ENCODE measurements at places on chromosomes 6 and 20. TPM values are rescaled to one million over a fixed set of nuclear protein-coding genes. Genes with fewer than 3 reads are reported as not detected.

DNA sequence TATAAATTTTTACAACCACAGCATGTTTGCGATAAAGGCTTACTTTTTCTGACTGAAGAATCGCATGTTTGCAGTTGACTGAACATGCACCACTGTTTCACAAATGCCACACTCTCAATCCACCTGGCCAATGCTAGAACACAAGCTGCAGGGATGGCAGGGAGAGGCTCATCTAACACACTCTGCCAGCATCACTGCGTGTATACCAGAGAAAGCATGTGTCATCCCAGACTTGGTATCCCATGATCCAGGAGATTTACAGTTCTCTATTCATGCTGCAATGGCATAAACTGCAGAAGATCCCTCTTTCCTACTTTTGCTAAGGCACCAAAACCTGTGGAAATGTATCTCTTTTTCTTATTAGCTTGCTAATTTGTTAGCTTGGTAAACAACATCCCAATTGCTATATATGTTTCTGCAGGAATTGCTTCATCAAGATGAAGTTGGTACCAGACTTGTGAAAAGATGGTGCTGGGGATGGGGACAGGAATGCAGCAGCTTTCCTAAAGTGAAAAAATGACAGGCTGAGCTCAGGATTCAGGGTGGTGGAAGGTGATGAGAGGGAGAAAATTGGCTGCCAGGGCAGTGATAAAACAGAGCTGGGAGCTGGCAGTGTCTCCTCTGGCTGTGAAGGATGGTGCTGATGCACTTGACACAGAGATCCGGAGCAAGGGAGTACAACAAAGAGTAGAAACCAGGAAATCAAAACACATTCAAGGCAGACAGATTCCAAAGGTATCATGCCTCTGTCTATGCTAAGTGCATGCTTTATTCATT lies 186.9 kb downstream of the HIVEP2 start:
- no peak for DNase-seq

GRCh38 chr6:143074101-143074500 lies 13.4 kb downstream of the AIG1 start:
- no peak for DNase-seq

DNA sequence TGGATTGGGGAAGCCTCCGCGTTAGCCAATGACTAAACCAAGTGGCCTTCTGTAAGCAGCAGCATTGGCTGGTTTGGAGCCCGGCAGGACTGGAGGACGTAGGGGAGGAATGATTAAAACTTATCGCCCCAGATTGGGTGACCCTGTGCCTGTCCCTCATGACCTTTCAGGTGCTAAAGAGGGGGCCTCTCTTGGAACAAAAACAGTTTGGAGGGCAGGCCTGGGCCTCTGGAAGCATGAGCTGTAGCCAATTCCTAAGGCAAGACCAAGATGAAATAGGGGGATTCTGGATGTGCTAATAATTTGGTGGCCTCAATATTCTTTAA lies 1.4 kb downstream of the GMPR start:
- peak; percentile 48 for DNase-seq

DNA sequence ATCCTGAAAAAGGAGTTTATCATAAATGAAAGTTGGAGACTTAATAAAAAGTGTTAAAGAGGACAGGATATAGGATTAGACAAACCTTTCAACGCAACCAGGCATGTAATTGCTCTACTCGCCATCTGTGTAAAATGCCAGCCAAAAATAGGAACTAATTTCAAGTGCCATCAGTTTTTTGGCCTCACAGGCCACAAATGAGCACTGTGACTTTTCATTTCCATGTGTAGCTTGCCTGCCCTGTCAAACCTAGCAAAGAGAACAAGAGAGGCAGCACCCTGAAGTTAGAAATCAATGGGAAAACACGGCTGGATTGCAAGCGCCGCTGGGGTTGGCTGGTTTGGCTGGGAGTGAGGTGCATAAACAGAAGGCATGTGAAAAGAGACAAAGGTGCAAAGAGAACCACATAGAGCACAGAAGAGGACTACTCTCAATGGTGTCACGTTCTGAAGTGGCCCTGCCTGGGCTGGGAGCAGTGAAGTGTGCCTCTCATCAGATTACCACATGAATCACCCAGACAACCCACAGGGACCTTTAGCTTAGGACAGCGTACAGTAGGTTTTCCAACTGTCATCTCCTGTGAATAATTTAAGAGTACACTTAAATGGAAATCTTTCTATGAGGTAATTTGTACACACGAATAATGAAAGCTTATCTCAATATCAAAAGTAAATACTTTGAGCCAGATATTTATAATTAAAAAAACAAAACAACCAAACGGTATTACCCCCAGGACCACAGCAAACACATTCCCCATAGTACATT lies 78.0 kb upstream of the NHSL1 start:
- DNase-seq = peak; percentile 47

DNA sequence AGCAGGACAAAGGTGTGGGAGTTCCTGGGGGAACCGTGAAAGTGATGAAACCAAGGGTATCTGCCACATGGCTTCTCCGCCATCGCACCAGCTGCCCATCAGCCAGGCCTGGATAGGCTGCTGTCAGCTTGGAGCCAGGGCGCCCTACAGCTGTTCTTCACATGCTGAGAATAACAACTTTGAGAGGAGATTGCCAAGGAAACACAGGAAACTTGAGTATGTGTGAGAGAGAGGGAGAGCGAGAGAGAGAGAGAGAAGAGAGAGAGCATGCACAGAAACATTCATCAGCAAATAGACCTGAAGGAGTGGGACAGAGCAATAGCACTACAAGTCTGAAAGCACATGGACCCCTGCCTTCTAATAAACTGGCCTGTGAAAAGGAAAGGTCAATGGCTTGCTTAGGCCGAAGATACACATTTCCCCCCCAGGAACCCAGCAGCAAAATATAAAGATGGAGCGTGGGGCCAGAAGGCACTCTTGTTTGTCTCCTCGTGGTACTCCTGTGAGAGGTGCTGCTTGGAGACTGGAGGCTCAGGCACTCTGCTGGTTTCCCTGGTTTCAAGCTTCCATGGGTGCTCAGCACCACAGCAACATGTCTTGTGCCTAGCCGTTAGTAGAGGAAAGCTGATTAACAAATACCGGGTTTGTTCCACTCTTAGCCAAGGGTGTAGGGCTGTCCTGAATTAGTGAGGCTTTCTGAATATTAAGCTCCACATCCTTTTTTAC lies 53.0 kb downstream of the SNAP25 start:
- no peak for DNase-seq

GRCh38 chr6:169722362-169723199 lies 1.7 kb downstream of the PHF10 start:
- peak; percentile 86 for DNase-seq

DNA sequence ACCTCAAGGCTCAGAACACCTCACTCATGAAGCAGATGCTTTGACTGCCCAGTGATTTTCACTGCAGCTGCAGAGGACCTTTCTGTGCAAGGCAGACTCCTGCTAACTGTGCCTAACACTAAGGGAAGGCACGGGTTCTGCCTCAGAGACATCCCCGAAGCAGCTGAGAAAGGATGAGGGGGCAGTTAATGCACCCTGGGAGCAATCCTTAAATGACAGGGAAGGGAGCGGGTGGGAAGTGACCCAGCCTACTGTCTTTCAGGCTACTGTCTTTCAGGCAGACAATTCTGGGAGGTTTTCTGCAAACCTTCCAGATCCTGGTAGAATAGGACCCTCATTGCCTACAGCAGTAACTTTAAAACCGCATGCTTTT lies 55.3 kb downstream of the NDUFAF5 start:
- no peak for DNase-seq

- DNase-seq = no peak
Observed at GRCh38 chr6:218153-219018, 73.9 kb upstream of the DUSP22 start.

DNA sequence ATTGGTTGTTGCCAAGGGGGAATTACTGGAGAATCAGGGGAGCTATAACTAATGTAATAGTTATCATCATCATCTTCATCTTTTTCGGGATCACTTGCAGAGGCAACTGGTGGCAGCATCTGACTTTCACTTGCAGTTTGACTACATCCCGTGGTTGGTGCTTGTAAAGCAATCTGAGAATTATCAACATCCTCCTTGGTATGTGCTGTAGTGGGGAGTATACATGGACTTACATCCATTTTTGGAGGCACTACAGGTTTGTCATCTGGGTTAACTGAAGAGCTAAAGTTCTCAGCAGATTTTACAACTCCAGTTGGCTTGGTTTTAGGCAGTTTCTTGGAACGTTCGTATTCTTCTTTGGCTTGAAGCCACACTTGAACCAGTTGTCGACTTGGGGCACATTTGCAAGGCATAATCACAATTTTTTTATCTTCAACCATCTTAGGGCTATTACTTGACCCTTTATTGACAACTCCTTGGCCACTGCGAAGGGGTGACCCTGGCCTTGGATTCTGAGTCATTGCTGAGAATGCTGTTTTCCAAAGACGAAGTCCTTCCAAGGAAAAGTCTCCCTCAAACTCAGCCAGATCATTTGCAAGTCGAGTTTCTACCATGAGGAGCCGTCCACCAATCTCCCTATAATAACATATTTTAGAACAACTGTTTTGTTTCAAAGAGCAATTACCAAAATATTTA lies 115.5 kb downstream of the REV3L start:
- peak; percentile 37 for DNase-seq

Gene BHLHE23
- total RNA-seq = not detected

Gene RCAN2
- 5.6 TPM for total RNA-seq

Gene SPATS1
- total RNA-seq = under 0.01 TPM

Gene MED20
- 27.7 TPM for total RNA-seq

Gene RRAGD
- 1.8 TPM for total RNA-seq
